ENCODE measurements at places on chromosomes 2 and 18. TPM values are rescaled to one million over a fixed set of nuclear protein-coding genes. Genes with fewer than 3 reads are reported as not detected.

DNA sequence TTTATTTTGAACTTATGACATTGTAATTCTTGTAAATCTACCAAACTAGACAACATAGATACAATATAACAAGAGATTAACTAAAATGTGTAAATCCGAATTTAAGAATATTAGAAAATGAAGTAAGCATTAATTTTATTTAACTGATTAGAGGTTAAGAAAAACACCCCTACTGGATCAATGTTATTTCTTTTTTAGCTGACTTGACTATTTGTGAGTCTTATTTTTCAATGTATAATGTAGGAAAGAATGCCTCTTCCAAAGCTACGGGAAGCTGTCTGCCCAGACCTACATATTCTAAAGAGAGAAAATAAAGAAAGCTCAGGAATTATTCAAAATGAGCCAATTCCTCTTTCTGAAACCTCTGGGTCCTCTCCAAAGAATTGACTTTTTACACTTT is 490.8 kb upstream of the CDH7 start:
- DNase-seq, result no peak

The SULT1C2 gene
- not detected for total RNA-seq

GRCh38 chr2:102764083-102764482 is 2.3 kb downstream of the TMEM182 start:
- no peak for DNase-seq

GRCh38 chr2:9641641-9642040 is 10.8 kb upstream of the YWHAQ start:
- DNase-seq, result peak; percentile 51

- DNase-seq, result no peak
These were observed 1337.6 kb upstream of the SLC39A10 start for GRCh38 chr2:194319222-194319992.

GRCh38 chr2:105865222-105865913 is 120.7 kb downstream of the NCK2 start:
- no peak for DNase-seq

The ACADL gene
- total RNA-seq, result not detected

The INPP5D gene
- total RNA-seq, result 163 TPM

- no peak for DNase-seq
These were observed 32.3 kb upstream of the VWC2L start for GRCh38 chr2:214378455-214379103.

DNA sequence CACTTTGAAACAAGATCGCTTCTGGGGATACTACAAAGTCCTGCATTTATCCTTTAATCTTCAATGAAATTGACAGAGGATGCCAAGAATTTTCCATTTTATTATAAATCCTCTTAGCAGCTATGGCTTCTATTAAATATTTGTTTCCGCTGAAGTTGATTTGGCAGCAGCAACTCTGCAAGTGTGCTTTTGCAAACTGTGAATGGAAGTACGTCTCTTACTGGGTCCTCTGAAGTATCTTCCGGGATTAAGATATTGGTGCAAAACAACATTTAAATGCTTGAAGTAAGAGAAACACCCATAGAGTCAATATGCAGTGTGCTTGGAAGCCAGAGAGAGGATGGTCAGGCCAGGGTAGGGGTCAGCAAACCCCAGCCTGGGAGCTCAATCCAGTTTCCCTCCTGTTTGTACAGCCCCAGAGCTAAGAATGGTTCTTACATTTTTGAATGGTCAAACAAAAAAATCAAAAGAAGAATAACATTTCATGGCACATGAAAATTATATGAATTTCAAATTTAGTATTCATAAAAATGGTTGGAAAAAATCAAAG is 13.6 kb downstream of the CCDC68 start:
- no peak for DNase-seq

The CSRNP3 gene
- not detected for total RNA-seq

- DNase-seq, result peak; percentile 40
These were observed 10.4 kb downstream of the ARHGAP25 start for GRCh38 chr2:68745006-68745405.

The EPB41L3 gene
- 0.73 TPM for total RNA-seq

DNA sequence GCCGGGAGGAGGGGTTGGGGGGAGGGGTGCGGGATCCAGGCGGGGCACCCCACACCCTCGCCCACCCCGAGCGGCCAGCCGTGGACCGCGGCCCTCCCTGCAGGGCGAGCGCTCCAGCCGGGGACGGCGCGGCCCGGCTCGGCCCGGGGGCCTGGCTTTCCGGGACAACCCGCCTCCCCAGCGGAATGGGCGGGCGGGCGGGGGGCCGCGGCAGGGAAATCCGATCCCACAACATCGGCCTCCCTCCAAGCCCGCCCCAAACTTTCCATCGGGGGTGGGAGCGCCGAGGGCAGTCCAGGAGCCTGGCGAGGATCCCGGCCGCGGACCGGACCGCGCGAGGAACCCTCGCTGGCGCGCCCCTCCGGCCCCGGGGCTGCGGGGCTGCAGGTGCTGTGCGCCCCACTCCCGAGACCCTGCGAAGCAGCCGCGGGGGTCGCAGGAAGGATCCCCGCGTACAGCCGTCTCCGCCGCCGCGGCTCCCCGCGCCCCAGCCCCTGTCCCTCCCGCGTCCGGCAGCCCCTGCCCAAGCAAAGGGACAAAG is 529 bp downstream of the SEMA4C start:
- no peak for DNase-seq

The SPATA3 gene
- total RNA-seq, result 0.35 TPM

- DNase-seq, result no peak
These were observed 34.9 kb upstream of the MAT2A start for GRCh38 chr2:85503851-85504777.

GRCh38 chr2:129905664-129906081 is 73.8 kb upstream of the RAB6C start:
- no peak for DNase-seq

- DNase-seq, result no peak
These were observed 286.8 kb upstream of the RAB12 start for GRCh38 chr18:8322486-8322885.

DNA sequence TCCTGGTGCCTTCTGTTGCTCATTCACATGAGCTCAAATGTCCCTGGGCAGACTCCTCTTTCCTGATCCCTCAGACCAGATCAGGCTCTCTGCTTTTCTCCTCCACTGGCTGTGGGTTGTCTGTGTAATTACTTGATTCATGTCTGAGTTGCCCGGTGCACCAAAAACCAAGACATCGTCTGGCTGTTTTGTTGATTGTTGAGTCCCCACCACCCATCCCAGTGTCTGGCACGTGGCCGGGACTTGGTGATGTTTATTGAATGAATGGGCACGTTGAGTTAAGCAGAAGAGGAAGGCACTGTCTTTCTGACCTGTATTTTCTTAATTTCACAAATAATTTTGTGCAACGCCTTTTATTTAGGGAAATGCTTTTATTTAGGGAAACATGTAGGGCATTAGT is 499.1 kb upstream of the HS6ST1 start:
- no peak for DNase-seq

DNA sequence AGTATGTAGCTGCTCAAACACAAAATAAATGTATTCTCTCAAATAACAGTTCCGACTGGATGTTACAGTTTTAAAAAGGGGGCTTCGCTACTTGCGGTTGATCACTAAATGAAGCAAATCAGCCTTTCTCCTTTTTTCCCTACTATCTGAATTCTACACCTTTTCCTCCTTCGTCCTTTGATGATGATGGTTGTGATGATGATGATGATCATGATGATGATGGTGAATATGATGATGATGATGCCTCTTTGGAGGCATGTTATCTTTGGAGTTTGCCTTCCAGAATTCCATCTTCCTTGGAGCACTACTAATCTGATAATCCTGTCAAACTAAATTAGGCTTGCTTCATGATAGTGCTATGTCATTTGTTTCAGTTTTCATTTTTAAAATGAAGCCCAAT is 1073.3 kb downstream of the SOCS6 start:
- DNase-seq, result no peak

DNA sequence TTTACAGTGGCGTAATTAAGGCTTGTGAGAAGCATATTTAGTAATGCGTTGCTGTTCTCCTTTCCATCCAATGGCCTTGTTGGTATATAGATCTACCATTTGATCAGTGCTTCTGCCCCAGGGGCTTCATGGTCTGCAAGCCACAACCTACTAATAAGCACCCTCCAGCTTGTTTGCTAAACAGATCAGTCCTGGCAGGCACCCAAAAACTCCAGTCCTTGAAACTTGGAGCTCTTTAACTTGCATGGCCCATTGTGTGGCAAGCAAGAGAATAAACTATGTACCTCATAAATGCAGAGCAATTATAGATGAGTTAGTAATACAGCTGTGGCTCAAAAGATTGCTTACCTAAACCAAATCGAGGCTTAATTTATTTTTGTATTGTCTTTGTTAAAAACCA is 158.5 kb downstream of the FTCDNL1 start:
- DNase-seq, result no peak

GRCh38 chr2:68920481-68921170 is 32.1 kb downstream of the GKN2 start:
- DNase-seq, result no peak

The TUBA3E gene
- not detected for total RNA-seq

DNA sequence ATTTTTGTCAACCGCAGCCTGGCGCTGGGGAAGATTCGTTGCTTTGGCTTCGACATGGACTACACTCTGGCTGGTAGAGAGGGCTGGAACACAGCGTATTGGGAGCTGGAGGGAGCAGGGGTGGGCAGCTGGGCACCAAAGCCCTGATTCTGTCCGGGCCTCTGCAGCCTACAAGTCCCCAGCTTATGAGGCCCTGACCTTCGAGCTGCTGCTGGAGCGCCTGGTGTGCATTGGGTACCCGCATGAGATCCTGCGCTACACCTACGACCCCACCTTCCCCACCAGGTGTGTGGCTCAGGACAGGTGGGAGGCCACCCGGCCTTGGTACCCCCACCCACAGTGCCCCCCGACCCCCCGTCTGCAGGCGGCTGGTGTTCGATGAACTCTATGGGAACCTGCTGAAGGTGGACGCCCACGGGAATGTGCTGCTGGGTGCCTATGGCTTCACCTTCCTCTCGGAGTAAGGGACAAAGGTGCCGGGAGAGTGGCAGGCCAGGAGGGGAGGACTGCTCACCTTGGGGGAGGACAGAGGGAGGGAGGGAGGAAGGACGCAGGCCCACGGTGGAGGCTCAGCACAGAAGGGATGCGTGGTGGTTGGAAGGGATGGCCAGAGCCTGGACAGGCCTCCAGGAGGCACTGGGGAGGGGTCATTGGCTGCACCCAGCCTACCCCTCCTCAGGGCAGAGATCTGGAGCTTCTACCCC is 1.2 kb downstream of the NT5DC4 start:
- no peak for DNase-seq

- no peak for DNase-seq
These were observed 48.9 kb upstream of the NABP1 start for GRCh38 chr2:191629001-191629453.

DNA sequence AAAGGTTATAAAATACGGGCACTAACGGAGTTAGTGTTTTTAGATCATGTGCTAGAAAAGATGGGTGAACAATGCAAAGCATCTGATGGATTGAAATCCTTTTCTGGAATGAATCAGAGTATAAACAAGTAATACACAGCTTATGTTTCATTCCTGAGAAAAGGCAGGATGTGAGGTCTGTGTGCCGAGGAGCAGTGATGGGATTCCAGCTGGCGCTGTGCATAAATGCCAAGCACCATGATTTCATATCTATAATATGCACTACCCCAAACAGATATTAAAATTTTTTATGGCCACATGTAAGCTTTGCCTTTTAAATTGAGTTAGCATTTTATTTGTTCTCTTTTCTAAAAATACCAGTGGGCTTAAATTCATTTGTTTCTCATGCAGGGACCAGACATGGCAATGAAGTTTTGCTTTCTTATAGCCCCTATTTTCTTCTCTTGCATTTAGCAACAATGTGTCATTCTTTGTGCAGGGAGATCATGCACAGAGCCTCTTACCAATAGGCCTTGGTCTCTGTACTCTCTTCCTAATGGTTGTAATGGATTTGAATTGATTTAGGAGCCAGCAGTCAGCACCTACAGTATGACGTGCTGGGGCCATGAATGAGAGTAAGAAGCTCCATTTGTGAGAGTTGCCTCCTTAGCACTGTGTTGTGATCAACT is 323.9 kb downstream of the SLC8A1 start:
- no peak for DNase-seq

DNA sequence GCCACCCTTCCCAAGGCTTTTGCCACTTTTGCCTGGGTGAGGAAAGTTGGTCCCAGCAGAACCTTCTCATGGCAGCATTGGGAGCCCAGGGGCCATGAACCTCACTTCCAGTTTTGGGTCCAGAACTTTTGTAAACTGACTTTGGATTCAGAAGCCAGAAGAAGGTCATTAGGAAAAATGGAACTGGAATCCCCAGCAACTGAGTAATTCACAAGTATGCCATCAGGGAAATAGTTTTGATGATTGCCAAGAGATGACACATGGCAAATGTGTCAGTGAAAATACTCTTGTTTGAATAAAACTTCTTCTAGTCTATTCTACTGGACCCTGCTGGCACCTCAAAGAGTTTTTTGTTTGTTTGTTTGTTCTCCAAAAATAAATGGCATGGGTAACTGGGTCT is 203.7 kb downstream of the SETBP1 start:
- DNase-seq, result no peak

DNA sequence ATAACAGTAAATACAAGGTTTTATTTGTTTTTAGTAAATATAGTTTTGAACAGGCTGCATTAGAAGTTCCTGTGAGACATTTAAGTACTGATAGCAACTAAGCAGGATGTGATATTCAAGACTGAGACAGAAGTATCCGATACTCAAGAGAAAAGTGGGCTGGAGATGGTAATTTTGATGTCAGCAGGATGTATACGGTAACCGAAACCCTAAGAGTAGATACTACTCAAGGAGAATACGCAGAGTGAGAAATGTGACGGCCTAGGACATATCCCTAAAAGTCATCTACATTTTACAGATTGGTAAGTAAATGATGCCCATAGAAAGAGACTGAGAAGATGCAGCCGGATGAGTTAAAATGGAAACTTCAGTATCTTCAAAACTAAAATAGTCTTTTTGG is 115.4 kb downstream of the GORASP2 start:
- DNase-seq, result no peak

- DNase-seq, result no peak
These were observed 84.2 kb upstream of the STPG4 start for GRCh38 chr2:47239119-47239969.

GRCh38 chr18:62586781-62587487 is 64.1 kb downstream of the ZCCHC2 start:
- DNase-seq, result no peak

- no peak for DNase-seq
These were observed 14.2 kb upstream of the RAB27B start for GRCh38 chr18:54813977-54814565.

DNA sequence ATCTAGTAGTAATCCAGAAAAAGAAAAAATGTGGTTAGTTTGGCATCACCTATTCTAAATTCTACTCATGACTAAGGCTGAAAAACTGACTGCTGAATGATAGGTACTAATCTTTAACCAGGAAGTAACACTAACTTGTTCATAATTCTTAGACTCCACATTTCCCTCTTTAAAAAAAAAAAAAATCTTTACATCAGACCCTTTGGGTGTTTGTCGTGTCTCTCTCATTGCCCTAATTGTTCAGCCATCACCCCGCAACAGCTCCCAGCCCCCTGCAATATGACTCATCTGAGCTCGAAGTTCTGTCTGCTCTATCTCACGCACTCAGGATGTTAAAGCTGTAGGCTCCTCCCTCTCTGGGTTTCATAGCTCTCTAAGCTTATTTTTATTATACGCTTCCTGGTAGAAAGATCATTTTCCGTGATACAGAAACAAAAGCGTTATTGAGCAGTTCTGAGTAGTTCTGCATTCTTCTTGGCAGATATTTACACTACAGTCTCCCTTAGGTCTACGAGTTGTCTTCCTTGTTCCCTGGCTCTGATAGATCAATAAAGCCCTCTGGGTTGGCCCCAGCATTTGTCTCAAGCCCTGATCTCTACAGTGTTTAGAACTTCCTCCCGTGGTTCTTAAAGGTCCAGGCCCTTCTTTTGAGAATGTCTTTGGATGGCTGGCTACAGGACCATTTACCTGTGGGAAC is 95.6 kb downstream of the TNFRSF11A start:
- DNase-seq, result peak; percentile 80

- no peak for DNase-seq
These were observed 115.5 kb upstream of the ATP8B1 start for GRCh38 chr18:57918601-57919000.

All from activated CD4-positive, alpha-beta memory T cell treated with anti-CD3 and anti-CD28 coated beads, Interleukin-2, amount 10 ng/mL, durations not matched to agents 7 days and 5 days (primary cell).